ENCODE measurements at places on chromosomes 5 and 9.
A peak's percentile ranks its signal among the peaks of the same experiment; 100 is the strongest.

DNA sequence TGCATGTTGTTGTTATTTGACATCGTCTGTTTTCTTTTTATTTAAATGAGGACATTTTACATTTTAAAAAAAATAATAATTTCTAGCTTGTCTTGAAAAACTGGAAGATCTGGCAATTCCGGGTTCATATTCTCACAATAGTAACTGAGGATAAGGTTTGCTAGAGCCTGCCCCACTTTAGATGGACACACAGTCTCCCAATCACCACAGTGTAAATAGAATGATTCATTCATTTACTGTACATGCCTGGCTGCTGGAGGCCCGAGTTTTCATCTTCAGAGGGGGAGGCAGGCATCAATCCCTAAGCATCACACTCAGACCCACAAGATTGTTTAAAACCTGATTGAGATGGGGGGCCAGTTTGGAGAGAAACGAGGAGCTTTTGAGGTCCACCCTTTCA lies 2039.7 kb upstream of the WWC1 start:
- no peak for DNase-seq

DNA sequence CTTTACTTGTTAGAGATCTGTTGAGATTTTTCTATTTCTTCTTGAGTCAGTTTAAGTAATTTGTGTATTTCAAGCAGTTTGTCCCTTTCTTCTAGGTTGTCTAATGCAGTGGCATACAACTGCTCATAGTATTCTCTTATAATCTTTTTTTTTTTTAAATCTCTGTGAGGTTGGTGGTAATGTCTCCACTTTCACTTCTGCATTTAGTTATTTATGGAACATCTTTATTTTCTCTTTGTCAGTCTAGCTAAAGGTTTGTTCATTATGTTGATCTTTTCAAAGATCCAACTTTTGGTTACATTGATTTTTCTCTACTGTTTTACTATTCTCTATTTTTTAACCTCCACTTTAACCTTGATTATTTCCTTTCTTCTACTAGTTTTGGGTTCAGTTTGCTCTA lies 13.8 kb downstream of the FOXE1 start:
- DNase-seq: no peak

DNA sequence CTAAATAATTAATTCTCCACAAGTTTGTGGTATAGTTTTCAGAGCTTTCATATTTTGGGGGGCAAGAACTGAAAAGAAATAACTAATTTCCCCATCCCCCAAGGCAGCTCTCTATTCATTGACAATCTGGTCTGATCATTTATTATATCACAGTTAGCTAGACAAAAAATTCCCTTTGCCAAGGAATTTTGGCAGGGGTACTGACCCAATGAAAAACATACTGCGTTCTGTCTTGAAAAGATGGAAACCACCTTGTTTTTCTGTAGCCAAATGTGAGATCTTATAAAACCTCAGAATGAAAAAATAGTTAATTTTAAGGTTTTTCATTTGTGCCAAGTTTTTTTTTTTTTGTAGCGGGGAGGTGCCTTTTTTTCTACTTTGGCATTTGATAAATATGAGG lies 1008.9 kb downstream of the EFNA5 start:
- DNase-seq: no peak

DNA sequence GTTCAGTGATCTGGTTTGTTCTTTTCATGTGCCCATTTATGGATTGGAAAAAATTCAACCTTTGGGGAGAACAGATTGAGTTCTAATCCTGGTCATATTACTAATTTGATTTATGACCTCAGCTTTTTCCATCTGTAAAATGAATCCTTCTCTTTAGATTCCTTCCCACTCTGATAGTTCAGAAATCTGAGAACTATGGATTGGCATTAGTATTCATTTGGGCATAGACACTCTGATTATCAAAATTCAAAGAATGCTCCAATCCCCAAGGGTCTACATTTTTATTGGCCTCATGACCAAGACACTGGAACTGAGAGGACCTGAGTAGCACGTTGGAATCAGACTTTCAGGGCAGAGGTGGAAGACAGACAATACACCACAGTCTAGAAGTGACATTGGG lies 405.9 kb upstream of the PAPPA start:
- DNase-seq: no peak

GRCh38 chr5:88558366-88558765 lies 289.7 kb upstream of the TMEM161B start:
- DNase-seq: no peak

DNA sequence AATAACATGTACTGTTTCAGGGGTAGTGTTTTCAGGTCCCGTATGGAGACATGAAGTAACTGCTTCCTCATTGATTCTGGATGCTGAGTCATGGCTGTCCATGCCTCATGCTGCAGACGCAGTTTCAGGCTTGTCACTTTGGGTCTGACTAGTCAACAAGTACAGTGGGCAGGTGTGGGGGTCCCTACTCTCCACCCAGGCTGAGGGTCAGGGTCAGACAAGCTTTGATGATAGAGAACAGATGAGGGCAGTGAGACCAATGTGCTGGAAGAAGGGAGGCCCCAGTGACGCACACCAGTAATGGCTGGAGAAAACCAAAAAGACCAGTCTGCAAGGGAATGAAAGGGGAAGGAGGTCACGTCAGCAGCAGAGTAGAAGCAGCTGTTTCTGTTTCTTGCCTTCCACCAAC lies 80.0 kb upstream of the NFIL3 start:
- DNase-seq: no peak

DNA sequence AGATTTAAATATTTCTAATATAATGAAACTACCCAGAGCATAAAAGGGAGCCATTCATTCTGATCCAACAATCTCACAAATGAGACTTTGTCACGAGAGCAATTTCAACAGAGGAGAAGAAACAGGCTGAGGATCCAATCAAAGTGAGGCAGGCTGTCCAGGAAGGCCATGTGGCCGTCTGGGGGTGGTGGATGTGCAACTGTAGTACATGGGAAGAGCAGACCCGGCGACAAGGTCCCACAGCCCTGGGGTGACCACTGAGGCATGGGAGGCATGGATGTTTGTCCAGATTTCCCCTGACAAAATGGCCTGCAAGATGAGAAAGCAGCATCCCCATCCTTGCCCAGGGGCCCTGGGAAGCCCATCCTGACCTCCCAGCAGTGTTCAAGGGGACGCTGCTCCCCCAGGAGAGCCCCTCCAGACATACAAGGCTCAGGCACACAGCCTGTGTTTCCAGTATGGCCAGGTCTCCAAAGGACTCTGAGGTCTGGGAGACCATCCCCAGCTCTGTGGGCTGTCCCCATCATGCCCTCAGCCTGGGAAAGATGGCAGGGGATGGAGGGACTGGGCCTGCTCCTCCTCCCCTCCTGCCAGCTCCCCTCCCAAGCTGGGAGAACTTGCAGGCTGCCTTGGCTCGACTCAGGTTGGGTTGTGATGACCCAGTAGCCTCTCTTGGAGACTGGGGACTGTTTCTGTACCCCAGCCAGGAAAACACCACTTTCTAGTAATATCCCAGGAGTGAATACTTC lies 27.5 kb upstream of the FCN2 start:
- no peak for DNase-seq

DNA sequence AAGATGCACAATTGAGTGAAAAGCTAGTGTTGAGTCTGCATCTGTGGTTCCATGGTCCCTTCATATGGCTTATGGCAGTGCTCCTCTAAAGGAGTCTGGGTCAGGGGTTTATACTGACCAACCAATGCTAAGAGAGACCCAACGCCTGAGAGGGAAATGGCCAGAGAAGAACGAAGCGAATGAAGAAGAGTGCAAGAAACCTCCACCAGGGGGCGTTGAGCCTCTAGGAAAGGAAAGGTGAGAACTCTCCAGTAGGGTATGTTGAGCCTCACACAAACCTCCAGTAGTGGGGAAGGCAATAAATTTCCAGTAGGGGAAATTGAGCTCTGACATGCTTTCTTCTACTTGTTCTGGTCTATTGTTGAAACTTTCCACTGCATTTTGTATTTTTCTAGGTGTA lies 470.6 kb downstream of the PRDM9 start:
- no peak for DNase-seq

GRCh38 chr5:16315501-16315900 lies 135.9 kb upstream of the MARCHF11 start:
- DNase-seq: no peak

GRCh38 chr9:38671372-38671731 lies 48.6 kb downstream of the FAM240B start:
- no peak for DNase-seq

DNA sequence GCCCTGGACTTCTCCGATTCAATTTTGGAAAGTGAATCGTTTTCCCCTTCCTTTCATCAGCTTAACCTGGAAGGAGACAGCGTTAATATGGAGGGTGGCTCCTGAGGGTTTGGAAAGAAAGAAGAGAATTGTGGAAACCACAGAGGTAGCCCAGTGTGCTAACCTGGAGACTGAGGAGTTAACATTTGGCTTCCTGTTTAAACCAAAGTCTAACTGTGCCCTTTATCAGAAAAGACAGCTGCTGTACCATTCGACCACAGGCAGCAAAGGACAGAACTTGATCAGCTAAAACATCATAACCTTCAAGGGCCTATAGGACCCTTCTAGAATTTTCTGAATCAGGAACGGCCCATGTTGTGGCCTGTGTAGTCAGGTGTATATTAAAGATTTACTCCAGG lies 735 bp downstream of the IDNK start:
- no peak for DNase-seq

DNA sequence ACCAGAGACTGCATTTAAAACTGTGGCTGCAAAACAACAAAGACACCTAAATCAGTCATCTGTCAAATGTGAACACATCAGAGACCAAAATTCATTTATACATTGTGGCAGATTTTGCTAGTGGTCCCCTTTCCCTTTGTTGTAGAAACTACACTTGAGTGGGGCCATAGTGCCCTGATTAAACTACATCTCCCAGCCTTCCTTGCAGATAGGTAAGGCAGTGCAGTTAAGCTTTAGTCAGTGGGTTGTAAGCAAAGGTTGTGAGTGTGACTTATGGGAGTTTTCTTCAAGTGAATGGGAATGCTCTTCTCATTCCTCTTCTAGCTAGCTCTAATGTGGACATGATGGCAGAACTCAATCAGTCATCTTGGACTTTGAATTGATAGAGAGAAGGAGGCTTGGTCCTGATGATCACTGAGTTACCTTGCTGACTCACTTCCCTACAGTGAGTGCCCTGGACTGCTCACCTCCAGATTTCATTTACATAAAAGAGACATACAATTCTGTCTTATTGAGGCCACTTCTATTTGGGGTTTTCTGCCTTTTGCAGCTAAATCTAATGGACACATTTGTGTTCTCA lies 35.2 kb upstream of the SPARC start:
- DNase-seq: no peak

- no peak for DNase-seq
These were observed 43.8 kb upstream of the SUSD1 start for GRCh38 chr9:112218908-112219307.

DNA sequence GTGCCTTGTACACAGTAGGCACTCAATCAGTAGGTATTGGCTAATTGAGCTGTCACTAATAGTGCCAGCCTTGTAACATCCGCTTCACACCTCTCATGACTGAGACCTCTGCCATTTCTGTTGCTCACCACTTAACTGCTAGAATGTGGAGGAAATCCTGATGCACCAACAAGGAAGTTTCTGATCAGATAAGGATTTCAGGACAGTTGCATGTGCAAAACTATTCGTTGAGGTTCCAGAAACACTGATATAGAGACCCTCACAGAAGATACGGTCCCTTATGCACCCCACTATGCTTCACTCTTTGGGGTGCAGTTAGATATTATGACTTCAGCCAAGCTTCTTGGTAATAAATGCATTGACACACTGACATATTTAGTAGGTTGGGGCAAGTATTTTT lies 10.7 kb downstream of the SAP30L start:
- no peak for DNase-seq

DNA sequence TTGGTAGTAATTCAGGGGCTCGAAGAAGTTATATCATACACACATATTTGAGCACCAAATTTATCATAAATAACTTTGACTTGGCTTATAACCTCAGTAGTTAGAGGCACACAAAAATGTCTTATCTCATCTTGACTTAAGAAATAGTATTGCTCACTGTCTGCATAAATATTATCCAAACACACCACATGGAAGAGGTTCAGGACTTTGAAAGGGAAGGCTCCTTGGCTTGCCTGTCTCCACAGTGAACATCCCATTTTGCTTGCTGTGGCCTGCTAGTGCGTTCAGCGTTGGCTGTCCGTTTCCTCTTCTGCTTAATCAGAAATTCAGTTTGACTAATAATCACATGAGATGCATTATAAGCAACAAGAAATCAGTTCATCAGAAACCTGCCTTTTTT lies 13.9 kb downstream of the GRXCR2 start:
- no peak for DNase-seq

GRCh38 chr5:26239588-26239987 lies 798.8 kb downstream of the CDH9 start:
- no peak for DNase-seq

DNA sequence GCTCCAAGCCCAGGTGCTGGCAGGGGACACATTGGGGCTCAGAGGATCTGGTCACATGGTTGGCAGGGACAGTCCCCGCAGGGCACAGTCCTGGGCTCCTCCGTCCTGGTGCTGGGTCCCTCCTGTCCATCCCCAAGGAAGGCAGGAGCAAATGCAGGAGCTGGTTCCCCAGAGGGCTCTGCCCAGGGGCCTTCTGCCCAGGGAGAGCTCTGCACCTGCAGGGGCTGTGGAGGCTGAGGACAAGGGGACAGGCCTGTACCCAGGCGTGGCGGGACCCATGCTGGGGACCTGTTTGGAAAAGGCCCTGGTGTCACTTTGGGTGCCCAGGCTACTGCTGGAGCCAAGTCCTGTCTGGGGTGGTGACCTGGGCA lies 7.2 kb downstream of the SPATA31E1 start:
- no peak for DNase-seq

DNA sequence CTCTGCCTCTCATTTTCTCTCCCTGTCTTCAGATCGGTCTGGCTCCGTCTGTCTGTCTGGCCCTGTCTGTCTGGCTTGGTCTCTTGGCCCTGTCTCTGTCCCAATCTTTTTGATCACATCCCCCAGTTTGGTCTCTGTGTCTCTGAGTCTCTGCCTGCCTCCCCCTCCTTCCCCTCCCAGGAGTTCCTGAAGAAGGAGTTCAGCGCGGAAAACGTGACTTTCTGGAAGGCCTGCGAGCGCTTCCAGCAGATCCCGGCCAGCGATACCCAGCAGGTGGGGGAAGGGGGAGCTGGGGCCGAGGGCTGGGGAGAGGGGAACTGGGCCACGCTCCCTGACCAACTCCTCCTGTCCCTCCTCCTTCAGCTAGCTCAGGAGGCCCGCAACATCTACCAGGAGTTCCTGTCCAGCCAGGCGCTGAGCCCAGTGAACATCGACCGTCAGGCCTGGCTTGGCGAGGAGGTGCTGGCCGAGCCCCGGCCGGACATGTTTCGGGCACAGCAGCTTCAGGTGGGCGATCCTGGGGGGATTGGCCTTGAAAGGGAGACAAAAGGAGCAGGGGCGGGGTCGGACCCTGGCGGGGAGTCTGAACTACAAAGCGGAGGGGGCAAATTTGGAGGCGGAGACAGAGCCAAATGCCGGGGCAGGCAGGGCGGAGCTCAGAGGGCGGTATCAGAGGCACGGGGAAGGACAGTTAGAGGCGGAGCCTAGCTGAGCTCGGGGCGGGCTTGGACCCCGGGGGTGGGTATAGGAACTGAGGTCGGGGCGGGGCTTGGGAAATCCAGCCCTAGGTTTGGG lies 9.0 kb downstream of the RGS14 start:
- peak; percentile 96 for DNase-seq

DNA sequence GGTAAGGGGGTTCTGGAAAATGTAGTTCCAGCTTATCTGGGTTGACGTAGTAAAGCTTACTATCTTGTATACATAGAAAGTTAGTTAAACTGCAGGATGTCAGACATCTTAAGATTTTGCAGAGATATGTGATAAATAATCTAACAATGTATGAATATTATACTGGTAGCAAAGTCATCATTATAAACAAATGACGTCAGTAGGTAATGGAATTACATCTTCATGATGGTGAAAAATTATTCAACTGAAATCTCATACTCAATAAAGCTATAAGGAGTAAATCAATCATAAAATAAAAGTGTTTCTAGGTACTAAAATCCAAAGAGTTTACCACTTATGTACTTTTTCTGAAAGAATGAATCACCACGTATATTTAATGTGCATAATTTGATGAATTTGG lies 217.3 kb upstream of the CDH10 start:
- DNase-seq: no peak
